ENCODE measurements at places on chromosomes 12 and 14. TPM values are rescaled to one million over a fixed set of nuclear protein-coding genes. Genes with fewer than 3 reads are reported as not detected.

GRCh38 chr14:93064411-93065271 lies 51.1 kb downstream of the ITPK1 start:
- DNase-seq, result no peak

- peak; percentile 58 for DNase-seq
Observed at GRCh38 chr14:65824285-65824977, 411.9 kb downstream of the FUT8 start.

The TRIM9 gene
- total RNA-seq, result 2.3 TPM

- DNase-seq, result no peak
Observed at GRCh38 chr14:92880851-92881250, 42.1 kb upstream of the CHGA start.

The GNG2 gene
- not detected for total RNA-seq

GRCh38 chr12:69524755-69525469 lies 54.7 kb downstream of the FRS2 start:
- DNase-seq, result no peak

The RASSF9 gene
- total RNA-seq, result not detected

DNA sequence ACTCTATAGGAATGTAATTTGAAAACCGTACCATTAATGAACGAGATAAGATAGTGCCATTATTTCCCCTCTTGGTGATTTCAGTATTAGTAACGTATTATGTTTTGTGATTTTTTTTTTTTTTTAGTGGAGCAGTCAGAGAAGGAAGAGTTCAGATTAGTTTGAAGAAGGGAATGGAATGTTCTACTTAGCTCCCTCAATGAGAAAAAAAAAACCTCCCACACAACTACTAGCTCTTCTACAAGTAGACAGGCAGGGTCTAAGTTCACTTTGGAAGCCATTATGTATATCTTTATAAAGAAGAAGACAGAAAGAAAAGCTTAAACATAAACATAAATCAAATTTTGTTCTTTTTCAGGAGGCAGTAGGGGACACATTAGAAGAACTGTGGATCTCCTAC lies 27.3 kb downstream of the PNMA1 start:
- no peak for DNase-seq

Data from Caki2 (cell line).